ENCODE measurements at places on chromosomes 4 and X.

DNA sequence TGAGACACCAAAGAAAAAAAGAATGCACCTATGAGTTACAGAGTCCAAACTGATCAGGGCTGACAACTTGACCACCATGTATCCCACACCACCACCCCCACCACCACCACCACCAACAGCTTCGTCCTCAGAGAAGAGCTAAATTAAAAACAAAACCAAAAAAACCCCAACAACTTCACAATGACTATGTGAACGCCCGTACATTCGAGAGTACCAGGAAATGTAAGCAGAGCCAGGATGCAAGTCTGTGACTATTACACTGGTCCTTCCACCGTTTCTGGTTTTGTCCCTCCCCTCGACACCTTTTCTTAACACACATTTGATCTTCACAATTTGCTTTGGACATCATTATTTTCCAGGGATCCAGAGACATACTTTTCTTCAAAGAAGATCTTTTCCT, 51.0 kb downstream of the WFS1 start:
- DNase-seq, result no peak

GRCh38 chr4:88737307-88737941, 39.8 kb upstream of the NAP1L5 start:
- peak; percentile 43 for DNase-seq

- DNase-seq, result no peak
These were observed 7.9 kb downstream of the PITX2 start for GRCh38 chr4:110614976-110615352.

DNA sequence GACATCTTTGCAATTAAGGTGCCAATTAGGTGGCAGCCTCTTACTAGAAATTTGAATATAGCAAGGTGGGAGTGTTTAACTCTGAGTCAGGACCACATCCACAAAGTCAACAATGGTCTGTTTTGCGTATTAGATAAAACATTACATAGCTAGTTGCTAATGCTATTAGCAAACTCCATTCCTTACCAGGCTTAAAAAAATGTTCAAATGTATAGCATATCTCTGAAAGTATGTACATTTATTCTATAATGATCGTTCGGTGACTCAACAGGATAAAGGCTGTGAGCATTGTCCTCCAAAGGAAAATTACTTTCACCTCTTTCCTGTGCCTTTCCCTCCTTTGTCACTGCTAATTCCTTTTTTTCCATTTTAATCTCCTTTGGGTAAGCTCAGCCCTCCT, 74.5 kb downstream of the SYTL5 start:
- no peak for DNase-seq

GRCh38 chrX:134191281-134191680, 45.7 kb upstream of the CCDC160 start:
- DNase-seq, result no peak

GRCh38 chr4:37002625-37003024, 241.9 kb upstream of the NWD2 start:
- no peak for DNase-seq

DNA sequence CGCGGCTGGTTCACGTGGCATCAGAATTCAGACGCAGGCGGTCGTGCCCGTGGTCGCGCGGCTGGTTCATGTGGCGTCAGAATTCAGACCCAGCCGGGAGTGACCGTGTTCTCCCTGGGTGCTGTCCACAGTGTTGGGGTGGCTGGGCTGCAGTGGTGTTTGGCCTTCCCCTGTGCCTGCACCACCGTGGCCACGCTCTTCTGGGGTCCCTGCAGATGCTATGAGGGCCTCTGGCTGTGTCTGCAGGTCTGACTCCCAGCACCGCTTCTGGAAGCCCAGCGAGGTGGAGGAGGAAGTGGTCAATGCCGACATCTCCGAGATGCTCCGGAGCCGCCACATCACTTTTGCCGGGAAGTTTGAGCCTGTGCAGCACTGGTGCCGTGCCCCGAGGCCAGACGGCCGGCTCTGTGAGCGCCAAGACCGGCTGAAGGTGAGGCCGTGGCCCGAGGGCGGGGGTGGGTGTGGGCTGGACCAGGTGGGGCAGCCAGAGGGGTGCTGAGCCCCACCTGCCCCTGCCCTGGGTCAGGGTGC, 26.4 kb downstream of the NKX1-1 start:
- no peak for DNase-seq
